Parietal lobe (tissue), 2 donors: ENCODE measurements at places on chromosomes 5 and 9. TPM values are rescaled to one million over a fixed set of nuclear protein-coding genes. Genes with fewer than 3 reads are reported as not detected.

The GHR gene
- total RNA-seq: 2.2 TPM

The CCL21 gene
- not detected for total RNA-seq

The INSL6 gene
- total RNA-seq: not detected

The PCDHGA3 gene
- 11.0 TPM for total RNA-seq

The HTR4 gene
- 0.31 TPM for total RNA-seq

The NDST1 gene
- 32.9 TPM for total RNA-seq

The GPR151 gene
- under 0.01 TPM for total RNA-seq

The WDR38 gene
- not detected for total RNA-seq

The NMRK1 gene
- total RNA-seq: 5.3 TPM

The PRR16 gene
- total RNA-seq: 9.1 TPM

The EIF4E1B gene
- 0.31 TPM for total RNA-seq

The PTPN3 gene
- 6.3 TPM for total RNA-seq

The NUTM2G gene
- total RNA-seq: not detected

The PCAT7 gene
- total RNA-seq: not detected

The HAVCR1 gene
- 0.94 TPM for total RNA-seq

The NMUR2 gene
- total RNA-seq: not detected

The CD274 gene
- 0.31 TPM for total RNA-seq

The RETREG1 gene
- 67.9 TPM for total RNA-seq

The PCDHA1 gene
- total RNA-seq: 9.1 TPM

The PFN3 gene
- total RNA-seq: 1.6 TPM

The PDLIM4 gene
- total RNA-seq: 4.4 TPM

The AJM1 gene
- 1.9 TPM for total RNA-seq

The CHSY3 gene
- total RNA-seq: 26.6 TPM

The TLX3 gene
- total RNA-seq: not detected

The CCDC192 gene
- total RNA-seq: not detected

The TMEFF1 gene
- 58.5 TPM for total RNA-seq

The GADD45G gene
- total RNA-seq: 13.8 TPM

The FBXL7 gene
- 5.0 TPM for total RNA-seq

The DNAH5 gene
- total RNA-seq: 8.1 TPM

The VAV2 gene
- 45.4 TPM for total RNA-seq

The KCNN2 gene
- total RNA-seq: 19.1 TPM

The FIBCD1 gene
- 1.3 TPM for total RNA-seq

The DMRT3 gene
- total RNA-seq: not detected

The IQGAP2 gene
- 25.0 TPM for total RNA-seq

The ZFP2 gene
- 10.3 TPM for total RNA-seq

The DIPK1B gene
- total RNA-seq: 37.9 TPM

The PCDHB5 gene
- total RNA-seq: 16.3 TPM

The GIN1 gene
- total RNA-seq: 13.5 TPM

The GZMA gene
- not detected for total RNA-seq

The RNF224 gene
- total RNA-seq: not detected

The ARRDC3 gene
- total RNA-seq: 188 TPM
